ENCODE measurements at places on chromosomes 12 and 14.

- DNase-seq: no peak
Measured at GRCh38 chr12:132168311-132169031, 24.2 kb downstream of the NOC4L start.

- DNase-seq: no peak
Measured at GRCh38 chr14:77043177-77043983, 14.9 kb upstream of the IRF2BPL start.

GRCh38 chr12:113373969-113374368, 15.6 kb downstream of the PLBD2 start:
- no peak for DNase-seq

- no peak for DNase-seq
Measured at GRCh38 chr12:120168337-120168736, 26.2 kb downstream of the GCN1 start.

DNA sequence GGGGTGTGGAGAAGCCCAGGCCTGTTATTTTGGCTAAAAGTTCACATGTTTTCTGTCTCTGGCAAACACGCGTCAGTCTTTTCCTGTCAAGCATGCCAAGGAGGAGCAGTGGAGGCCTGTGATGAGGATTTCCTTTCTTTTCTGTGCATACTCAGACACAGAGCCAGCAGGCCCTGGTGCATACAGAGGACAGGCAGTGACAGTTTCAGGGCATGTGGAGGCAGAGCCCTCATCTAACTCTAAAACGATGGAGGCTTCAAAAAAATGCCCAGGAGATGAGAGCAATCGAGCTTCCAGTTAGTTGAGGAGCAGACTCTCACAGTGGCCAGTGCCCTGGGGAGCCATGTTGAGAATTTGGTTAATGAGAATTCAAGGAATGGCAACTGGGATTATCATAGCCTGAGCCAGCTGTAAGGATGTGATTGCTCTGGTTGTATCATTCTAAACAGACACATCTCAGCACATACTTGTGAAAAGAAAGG, 66.5 kb downstream of the TRAFD1 start:
- DNase-seq: no peak
